Inflammatory macrophage treated with lipopolysaccharide for 1 hour (primary cell): ENCODE measurements at places on chromosomes 4 and X.

DNA sequence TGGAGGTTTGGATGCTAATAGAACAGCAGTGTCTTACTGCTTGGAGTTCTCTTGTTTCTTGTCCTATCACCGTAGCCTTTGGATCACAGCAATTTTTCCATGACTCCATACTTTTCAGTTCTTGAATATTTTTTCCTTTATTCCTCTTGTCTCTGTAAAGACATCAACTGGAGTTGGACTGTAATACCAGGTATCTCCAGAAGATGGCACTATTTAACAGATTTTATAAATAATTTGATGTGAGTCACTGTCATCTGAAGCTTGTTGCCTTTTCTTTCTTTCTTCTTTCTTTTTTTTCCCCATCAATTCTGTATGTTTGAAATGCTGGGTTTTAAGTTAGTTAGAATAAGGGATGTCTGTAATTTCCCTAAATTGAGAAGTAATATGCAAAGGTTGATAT is 24.1 kb downstream of the HPRT1 start:
- peak; percentile 78 for DNase-seq

- no peak for DNase-seq
Observed at GRCh38 chrX:79728421-79728820, 286.1 kb upstream of the TBX22 start.

DNA sequence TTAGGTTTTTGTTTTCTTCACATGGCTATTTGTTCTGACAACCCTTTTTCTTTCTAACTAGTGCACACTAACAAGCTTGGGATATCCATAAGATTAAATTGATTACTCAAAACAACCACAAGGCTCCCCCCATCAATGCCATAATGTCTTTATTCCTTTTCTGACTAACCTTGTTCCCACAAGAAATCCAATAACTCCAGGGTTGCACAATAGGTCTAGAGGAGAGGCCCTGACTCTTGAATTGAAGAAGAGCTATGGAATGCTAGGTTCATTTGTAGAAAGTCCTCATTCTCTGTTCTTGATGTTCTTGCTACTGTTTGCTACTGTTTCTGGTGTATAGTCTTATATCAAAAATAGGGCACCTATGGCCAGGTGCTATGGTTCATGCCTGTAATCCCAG is 71.0 kb downstream of the PRRG1 start:
- no peak for DNase-seq

- DNase-seq, result no peak
Observed at GRCh38 chr4:165345666-165346417, 18.4 kb downstream of the MSMO1 start.

- no peak for DNase-seq
Observed at GRCh38 chr4:80507507-80507906, 172.0 kb downstream of the CFAP299 start.

GRCh38 chr4:55447831-55448230 is 52.1 kb downstream of the TMEM165 start:
- DNase-seq, result no peak

- no peak for DNase-seq
Observed at GRCh38 chrX:132433551-132433950, 55.3 kb downstream of the MBNL3 start.

DNA sequence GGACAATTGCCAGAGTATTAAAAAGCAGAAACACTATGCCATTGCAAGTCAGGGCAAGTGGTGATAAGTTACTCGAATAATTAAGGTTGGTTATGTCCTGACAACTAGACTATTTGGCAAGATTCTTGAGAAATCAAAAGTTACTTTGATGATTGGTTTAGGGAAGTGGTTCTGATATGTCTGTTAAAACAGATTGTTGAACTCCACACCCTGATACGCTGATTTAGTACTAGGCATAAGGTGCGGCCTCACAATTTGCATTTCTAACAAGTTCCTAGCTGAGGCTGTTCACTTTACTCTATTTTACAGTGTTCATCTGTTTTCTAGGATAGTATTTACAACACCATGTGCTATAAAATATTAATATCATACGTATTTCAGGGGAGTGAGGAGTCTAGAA is 12.5 kb downstream of the GABRA4 start:
- DNase-seq, result no peak

DNA sequence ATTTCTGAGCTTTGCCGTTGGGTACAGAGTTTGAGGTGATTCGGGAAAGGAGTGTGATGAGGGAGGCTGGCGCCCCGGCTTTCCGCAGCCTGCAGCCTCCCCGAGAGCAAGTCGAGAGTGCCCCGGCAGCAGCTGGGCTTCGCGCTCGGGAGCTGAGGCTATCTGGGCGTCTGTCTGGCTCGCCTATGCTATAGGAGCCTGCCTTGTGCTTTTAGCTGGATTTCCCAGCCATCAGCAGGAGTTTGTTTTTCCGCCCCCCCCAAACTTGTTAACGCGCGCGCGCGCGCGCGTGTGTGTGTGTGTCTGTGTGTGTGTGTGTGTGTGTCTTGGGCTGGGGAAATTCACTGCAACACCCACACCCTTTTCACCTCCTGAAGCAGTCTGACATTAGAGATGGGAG is 765 bp upstream of the DGKK start:
- DNase-seq, result no peak

DNA sequence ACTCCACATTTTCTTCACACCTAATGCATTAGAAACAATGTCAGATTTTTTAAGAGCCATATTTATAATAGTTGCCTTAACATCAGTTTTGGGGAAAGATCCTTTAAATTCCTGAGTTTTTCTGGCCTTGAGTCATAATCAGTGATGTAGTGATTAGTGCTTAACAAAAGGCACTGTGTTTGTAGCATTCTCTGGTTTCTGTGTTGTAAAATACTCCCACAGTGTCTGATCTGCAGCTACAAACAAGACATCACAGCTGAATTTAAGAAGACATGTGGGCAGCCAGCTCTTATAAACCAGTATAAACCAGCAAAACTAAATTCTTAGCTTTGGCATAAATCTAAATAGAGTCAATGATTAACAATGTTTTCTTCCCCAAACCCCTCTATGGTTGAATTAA is 233.8 kb downstream of the FSTL5 start:
- DNase-seq, result no peak

GRCh38 chr4:124290678-124291077 is 421.9 kb downstream of the ANKRD50 start:
- DNase-seq, result no peak

- no peak for DNase-seq
Observed at GRCh38 chr4:150949943-150950342, 65.1 kb downstream of the LRBA start.

DNA sequence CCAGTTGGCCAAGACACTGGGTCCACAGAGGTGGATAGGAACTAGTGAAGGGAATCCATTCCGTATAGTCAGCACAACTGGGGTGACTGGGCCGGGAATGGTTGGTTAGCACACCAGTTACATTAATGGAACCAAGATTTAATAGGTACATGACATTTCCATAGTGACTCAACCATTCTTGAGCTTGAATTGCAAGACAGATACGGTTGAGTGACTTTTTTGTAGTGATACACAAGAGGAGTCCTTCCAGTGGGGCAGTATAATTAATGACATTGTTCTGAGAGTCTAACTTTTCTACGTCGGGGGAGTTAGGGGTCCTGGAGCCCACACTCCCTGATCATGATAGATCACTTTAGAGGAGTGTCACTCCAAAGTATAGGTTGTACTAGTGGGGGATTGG is 211.6 kb upstream of the CXCL13 start:
- no peak for DNase-seq

- no peak for DNase-seq
Observed at GRCh38 chr4:189780391-189780790, 160.3 kb upstream of the FRG1 start.

- DNase-seq, result no peak
Observed at GRCh38 chrX:84248226-84248625, 60.2 kb upstream of the RPS6KA6 start.

DNA sequence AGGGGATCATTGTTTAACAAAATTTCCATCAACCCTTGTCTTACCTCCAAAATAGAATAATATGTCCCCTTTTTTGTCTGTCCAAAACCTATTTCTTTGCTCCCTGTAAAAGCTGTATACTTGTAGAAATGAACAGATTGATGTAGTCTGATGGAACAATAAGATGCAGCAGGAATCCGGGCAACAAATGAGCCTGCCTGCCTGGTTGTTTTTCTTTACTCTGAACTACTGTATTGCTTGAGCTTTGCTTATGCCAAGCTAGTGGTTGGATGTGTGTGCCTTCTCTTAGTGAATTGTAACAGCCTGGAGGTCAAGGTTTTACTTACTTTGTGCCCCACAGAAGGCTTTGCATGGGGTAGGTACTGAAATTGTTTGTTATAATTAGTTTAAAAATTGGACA is 116.2 kb upstream of the TLL1 start:
- DNase-seq, result no peak

- DNase-seq, result no peak
Observed at GRCh38 chrX:39440799-39441284, 639.6 kb downstream of the MID1IP1 start.

GRCh38 chrX:53732797-53733196 is 46.3 kb upstream of the HUWE1 start:
- no peak for DNase-seq
